Smooth muscle cell of bladder (primary cell): ENCODE measurements at places on chromosomes 6 and 20. TPM values are rescaled to one million over a fixed set of nuclear protein-coding genes. Genes with fewer than 3 reads are reported as not detected.

Gene HELZ2
- total RNA-seq = 27.0 and 29.2 TPM in 2 replicates

Gene VSX1
- total RNA-seq = not detected in 2 replicates

Gene PNLDC1
- total RNA-seq = 0.74 TPM in 1 of 2 replicates, not detected in the other

Gene IMPG1
- not detected in 2 replicates for total RNA-seq

Gene RIPPLY2
- 0.28 TPM in 1 of 2 replicates, not detected in the other for total RNA-seq

Gene C6orf52
- total RNA-seq = 0.43 TPM in 1 of 2 replicates, not detected in the other

Gene SLC26A8
- total RNA-seq = 0.09 and 0.14 TPM in 2 replicates

Gene CNBD2
- total RNA-seq = 1.6 and 1.7 TPM in 2 replicates

Gene SLPI
- total RNA-seq = 2.3 and 2.6 TPM in 2 replicates

Gene GSTA2
- not detected in 2 replicates for total RNA-seq

Gene NFKBIL1
- 27.3 and 31.5 TPM in 2 replicates for total RNA-seq

Gene HLA-DQA2
- not detected in 2 replicates for total RNA-seq

Gene SPDEF
- under 0.01 TPM in 1 of 2 replicates, not detected in the other for total RNA-seq

Gene ZKSCAN4
- 5.3 and 5.6 TPM in 2 replicates for total RNA-seq

Gene GCNT2
- under 0.01 TPM in 1 of 2 replicates, not detected in the other for total RNA-seq

Gene PDSS2
- 8.2 and 9.1 TPM in 2 replicates for total RNA-seq

Gene NFATC2
- total RNA-seq = under 0.01 TPM in 2 replicates

Gene DNMT3B
- total RNA-seq = 0.85 and 1.0 TPM in 2 replicates

Gene HAO1
- total RNA-seq = not detected in 2 replicates

Gene SLA2
- not detected in 2 replicates for total RNA-seq

Gene TMEM244
- not detected in 2 replicates for total RNA-seq

Gene PXMP4
- total RNA-seq = 5.4 and 5.7 TPM in 2 replicates

Gene UCKL1
- total RNA-seq = 14.5 and 15.9 TPM in 2 replicates

Gene GMPR
- total RNA-seq = 9.7 and 17.0 TPM in 2 replicates

Gene SYCP2
- 0.37 and 0.57 TPM in 2 replicates for total RNA-seq

Gene IL20RA
- total RNA-seq = 0.14 and 0.55 TPM in 2 replicates

Gene PPIL6
- 3.0 and 6.9 TPM in 2 replicates for total RNA-seq

Gene SLC17A4
- total RNA-seq = not detected in 2 replicates

Gene DLL1
- 0.46 and 3.1 TPM in 2 replicates for total RNA-seq

Gene NKAIN2
- not detected in 2 replicates for total RNA-seq

Gene HLA-G
- 0.14 and 0.37 TPM in 2 replicates for total RNA-seq

Gene BANF2
- not detected in 2 replicates for total RNA-seq

Gene ZNF217
- total RNA-seq = 18.6 and 22.6 TPM in 2 replicates

Gene TCF15
- 0.09 TPM in 1 of 2 replicates, not detected in the other for total RNA-seq

Gene GATA5
- not detected in 2 replicates for total RNA-seq

Gene ZNF322
- 14.1 and 15.4 TPM in 2 replicates for total RNA-seq

Gene UBE2V1
- 29.4 and 31.4 TPM in 2 replicates for total RNA-seq

Gene SMLR1
- total RNA-seq = not detected in 2 replicates

Gene SGK2
- 0.14 and 0.28 TPM in 2 replicates for total RNA-seq

Gene XRN2
- 82.9 and 85.6 TPM in 2 replicates for total RNA-seq
